ENCODE measurements at places on chromosomes 5 and 9.

DNA sequence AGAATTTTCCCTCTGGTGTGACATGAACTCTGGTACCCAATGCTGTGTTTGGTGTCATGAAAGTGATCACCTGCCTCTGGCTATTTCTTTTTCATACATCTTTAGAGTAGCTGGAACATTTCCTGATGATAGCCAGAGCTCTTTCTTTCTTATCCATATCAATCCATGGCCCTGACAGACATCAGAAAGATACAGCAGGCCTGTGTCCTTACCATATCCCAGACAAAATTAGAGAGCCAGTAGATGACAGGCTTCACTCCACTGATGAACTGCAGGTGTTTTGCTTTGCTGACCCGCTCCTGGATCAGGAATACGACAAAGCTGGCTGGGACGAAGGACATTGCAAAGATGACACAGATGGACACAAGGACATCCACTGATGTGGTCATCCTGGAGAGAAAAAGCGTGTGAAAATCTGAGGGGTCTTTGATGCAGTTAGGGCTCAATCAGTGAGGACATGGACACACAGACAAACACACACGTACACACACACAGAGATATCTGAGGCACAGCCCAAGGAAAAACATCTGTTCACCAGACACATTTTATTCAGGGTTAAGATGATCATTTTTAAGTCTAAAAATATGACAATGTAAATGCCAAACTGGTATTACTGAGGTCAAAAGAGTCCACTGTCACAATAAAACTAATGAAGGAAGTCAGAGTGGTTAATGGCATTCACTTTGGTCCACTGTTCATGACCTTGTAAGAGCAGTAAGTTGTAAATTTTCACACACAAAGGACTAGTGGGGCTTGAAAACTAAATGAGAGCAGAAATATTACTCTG, 34.5 kb downstream of the NIPSNAP3B start:
- DNase-seq, result no peak

DNA sequence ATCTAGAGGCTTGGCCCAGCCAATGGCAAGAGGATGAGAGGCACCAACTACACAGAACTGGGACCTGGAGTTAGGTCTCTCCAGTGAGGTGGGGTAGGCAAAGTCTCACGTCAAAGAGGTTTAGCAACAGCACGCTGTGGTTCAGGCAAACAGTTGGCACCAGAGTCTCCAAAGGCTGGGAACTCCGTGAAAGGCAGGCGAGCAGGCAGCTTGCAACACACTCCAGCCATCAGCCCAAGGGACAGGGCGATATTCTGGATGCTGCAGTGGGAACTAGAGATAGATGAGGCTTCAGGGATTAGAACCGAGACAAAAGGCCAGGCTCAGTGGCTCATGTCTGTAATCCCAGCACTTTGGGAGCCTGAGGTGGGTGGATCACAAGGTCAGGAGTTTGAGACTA, 129.1 kb downstream of the PDZD2 start:
- DNase-seq, result no peak

DNA sequence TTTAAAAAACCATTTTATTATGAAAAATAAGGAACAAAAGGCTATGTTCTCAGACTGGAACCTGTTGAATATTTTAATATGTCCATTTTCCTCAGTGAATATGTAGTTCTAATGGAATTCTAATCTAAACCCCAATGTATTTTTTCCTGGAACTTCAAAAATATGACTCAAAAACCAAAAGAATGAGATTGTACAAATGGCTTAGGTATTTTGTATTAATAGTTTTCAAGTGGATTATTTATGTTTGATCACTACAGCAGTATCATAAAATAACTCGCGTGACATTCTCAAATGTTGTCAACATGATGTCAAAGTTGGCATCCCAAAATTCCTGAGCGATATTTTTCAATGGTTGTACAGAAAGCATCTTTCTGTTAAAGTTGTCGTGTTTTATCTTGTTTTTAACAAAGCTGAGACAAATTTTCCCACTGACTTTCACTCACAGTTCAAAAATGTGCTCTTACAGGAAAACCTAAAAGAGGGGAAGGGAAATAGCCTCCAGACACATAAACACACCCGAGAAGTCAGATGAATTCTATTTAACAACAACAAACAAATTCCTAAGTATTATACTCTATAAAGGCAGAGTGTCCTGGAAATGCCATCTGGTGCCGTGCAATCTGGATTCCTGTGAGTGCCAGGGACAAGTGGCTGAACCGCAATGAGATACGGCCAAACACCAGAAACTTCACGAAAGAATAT, 68.1 kb upstream of the TAS2R1 start:
- no peak for DNase-seq

- no peak for DNase-seq
Observed at GRCh38 chr9:96171728-96172127, 130.2 kb downstream of the HSD17B3 start.

- peak; percentile 37 for DNase-seq
Observed at GRCh38 chr9:133737774-133738639, at the start of gene SARDH. TSS of gene SARDH (minus strand) at chr9:133738352. CDS start at chr9:133734173, 4,179 bp downstream.

All from stimulated activated CD8-positive, alpha-beta memory T cell treated with anti-CD3 and anti-CD28 coated beads, Interleukin-12 subunit alpha, Interleukin-12 subunit beta, amount 100 ng/mL, for 4 hours (primary cell).